ENCODE measurements at places on chromosomes 16 and 17.
A peak's percentile ranks its signal among the peaks of the same experiment; 100 is the strongest.

- DNase-seq = no peak
These were observed 119.1 kb downstream of the KCNJ12 start for GRCh38 chr17:21495281-21495680.

- peak; percentile 76 for DNase-seq
These were observed 113.5 kb upstream of the RPL38 start for GRCh38 chr17:74089869-74090464.

GRCh38 chr16:30570636-30571444 lies 674 bp downstream of the ZNF688 start:
- DNase-seq = no peak

DNA sequence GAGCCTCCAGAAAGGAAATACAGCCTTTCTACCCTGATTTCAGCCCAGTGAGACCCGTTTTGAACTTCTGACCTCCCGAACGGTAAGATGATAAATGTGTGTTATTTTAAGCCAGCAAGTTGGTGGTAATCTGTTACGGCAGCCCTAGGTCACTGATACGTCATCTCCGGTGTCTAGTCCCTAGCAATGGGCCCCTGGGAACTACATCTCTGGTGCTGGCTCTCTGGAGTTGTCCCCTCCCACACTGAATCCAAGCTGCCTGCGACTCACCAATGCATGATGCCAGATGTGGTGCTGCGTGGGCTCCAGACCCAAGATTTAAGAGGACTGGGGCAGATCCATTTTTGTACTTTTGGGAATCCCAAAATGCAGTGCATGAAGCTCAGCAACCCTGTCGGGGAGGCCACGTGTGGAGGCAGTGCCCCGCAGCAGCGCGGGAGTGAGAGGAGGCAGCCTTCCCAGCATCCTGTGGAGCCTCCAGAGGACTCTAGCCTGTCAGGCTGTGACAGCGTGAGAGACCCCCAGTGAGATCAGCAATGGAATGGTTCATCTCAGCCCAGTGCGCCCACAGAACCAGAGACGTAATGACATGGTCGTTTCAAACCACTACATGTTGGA lies 43.6 kb upstream of the USP7 start:
- DNase-seq = no peak

- peak; percentile 94 for DNase-seq
These were observed at the start of gene BORCS6 for GRCh38 chr17:8189711-8190477. Gene BORCS6 (minus strand): TSS chr17:8190180. CDS start chr17:8190140, 40 bp downstream.

DNA sequence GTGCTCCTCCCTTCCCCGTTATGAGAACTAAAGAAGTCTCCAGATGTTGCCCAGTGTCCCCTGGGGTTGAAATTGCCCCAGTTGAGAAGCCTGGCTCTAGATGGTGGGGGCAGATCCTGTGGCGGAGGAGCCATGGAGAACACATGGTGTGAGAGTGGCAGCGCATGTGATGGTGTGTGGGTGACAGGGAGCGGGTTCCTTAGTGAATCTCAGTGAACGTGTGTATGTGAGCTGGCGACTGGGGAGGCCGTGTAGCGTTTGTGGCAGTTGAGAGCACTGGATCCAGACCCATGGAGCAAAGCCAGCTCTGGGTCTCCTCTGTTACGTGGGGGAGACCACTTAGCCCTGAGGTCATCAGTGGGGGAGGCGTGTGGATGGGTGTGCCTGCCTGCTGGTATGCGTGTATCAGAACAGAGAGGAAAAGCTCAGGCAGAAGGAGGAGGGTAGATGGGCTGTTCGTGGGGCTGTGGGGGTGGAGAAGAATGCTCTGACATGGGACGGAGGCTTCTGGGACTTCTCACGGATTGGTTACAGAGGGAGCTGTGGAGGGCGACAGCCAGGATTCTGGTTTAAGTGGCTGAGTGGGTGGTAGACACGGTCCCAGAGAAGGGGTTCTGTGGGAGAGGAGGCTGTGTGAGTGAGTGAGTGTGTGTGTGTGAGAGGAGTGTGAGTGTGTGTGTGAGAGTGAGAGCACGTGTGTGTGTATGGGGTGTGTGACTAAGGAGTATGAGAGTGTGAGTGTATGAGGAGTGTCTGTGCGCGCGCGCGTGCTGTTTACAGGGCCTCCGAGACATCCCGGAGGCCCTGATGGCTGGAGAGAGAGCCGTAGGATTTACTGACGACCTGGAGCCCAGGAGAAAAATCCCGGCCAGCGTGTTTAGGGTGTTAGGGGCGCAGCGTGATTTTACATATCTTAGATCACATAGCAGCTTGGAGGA lies 193.8 kb downstream of the SNX29 start:
- DNase-seq = no peak

GRCh38 chr16:59048876-59049275 lies 314.8 kb upstream of the GOT2 start:
- DNase-seq = no peak

GRCh38 chr16:56617212-56618085 lies 8.1 kb upstream of the MT1E start:
- peak; percentile 78 for DNase-seq

DNA sequence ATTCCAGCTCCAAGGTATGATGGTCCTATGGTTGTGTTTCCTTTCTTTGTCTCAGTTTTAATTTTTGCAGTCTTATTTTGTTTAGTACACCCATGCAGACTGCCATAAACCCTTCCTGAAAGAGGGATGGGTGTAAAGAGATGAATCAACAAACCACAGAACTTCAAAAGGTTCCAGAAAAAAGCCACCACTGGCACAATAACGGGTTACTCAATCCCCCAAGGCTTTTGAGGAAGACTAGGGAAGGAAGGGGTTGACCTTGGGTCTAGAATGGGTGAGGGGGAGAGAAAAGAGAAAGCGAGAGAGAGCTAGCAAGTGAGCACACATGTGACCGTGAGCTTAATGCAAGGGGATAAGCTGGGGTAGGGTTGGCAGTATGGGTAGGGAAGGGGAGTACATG lies 168.1 kb downstream of the XYLT1 start:
- DNase-seq = no peak

GRCh38 chr17:78266231-78266631 lies 34.8 kb downstream of the TMEM235 start:
- DNase-seq = no peak

DNA sequence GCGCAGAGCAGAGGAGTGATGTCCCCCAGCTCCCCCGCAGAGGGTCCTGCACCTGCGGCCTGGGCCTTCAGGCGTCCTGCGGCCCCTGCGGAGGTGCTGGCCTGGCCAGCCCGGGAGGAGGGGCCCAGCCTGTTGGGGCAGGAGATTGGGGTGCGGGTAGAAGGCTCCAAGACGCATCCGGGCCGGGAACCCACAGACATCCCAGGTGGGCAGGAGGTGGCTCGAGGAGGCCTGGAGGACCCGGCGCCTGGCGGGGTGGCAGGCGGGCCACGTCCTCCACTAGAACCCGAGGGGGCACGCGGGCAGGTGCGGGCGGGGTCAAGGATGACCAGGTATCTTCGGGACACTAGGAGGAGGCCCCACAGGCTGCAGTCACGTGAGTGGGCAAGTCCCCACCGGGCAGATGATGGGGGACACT lies 647 bp upstream of the SECTM1 start:
- DNase-seq = no peak

- DNase-seq = no peak
These were observed 731.0 kb downstream of the MAF start for GRCh38 chr16:78869492-78869891.

DNA sequence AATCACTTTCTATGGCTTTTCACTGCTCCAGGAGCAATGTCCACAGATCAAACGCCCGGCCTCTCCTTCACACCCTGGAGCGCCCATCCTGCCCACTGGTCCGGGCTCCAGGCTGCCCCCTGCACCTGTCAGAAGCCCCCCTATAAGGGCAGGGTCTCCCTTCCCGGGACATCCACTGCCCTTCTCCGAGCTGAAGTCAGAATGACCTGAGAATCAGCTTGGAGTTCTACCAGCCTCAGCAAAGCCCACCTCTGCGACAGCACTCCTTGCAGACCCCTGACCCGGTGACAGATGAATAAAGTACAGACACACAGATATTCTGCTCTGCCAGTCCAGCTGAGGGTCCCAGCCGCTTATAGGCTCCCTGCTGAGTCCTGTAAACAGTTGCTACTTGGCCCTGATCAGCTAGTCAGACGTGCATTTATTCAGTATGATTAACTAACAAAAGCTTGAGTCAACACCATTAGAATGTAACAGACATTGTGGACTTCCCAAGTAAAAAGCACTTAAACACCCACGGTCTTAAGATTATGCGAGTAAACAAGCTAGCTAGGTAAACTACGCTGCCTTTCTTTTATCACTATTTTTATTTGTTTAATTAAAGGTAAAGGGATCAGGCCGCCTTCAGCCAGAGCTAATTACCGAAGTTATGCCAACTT lies 4.8 kb downstream of the SLC7A5 start:
- no peak for DNase-seq

- no peak for DNase-seq
These were observed 97.4 kb upstream of the CIBAR2 start for GRCh38 chr16:85209526-85210121.

DNA sequence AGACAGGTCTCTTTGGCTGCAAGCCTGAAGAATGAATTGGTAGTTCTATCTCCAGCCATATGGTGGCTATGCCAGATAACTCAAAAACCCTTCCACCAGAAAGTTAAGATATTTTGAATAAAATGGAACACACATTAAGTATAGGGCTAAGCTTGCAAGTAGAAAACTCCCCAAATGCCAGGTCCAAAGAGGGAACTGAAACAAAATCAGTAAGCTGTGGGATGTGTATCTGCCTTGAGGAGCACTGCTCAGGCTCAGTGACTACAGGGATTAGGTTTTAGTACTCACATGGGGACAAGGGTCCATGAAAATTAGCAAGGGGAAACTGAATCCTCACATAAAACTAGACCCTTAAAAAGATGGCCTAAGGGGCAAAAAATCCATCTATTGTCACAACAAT lies 115.7 kb upstream of the PMFBP1 start:
- no peak for DNase-seq

- no peak for DNase-seq
These were observed 54.3 kb upstream of the JPH3 start for GRCh38 chr16:87548046-87548445.

DNA sequence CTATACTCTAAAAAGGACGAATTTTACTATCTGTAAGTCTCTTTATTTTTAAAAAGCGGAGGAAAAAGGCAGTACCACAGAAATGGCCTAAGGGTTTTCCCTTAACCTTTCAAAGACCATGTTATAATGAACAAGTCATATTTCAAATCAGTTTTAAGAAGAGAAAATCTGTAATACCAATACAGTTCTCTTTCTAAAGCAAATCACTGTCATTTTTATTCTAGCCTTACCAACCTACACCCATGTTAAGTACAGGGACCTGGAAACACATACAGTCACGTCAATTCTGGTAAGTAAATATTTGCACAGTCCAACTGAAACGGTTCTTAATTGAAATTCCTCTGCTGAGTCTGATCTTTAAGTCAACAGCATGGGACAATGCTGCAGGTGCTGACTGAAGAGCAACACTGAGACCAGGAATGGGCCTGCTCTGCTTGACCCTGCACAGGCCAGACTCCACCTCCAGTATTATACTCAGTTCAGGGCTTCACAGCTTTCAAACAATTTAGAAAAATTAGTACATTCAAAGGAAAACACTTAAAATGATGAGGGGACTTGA lies 20.2 kb downstream of the MBTPS1 start:
- no peak for DNase-seq

DNA sequence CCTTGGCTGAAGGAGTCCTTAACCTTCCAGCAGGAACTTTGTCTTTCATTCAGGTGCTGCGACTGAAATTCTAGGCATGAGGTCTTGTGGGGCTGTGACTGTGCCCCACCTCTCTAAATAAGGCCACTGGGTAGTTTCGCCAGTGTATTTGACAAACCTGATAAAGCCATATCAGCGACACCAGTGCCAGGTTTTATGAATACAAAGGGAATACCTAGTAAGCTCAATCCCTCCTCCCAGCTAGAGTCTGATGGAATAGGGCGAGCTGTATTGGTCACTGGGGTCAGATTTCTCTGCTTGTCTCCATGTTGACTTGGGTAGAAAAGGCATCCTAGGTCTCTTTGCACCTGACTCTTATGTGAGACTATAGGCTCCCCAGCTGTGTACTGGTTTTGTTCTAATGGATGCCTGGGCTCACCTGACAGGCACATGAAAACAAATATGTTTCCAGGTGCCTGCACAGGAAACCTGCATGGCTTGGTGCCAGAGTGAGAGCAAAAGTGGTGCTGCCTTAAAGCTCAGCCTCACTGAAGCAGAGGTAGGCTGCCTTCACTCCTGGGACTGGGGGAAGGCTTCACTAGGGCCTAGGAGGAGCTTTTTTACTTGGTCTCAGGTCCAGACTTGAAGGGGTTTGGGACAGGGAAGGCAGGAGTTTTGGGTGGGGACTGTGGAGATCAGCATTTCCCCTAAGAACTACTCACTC lies 8.3 kb downstream of the SLC7A6 start:
- peak; percentile 35 for DNase-seq

- DNase-seq = no peak
These were observed 448.4 kb upstream of the CDH11 start for GRCh38 chr16:65570261-65570660.

GRCh38 chr17:3915581-3915994 lies 677 bp downstream of the P2RX1 start:
- no peak for DNase-seq
